Right ventricle myocardium inferior (tissue), 1 donor: ENCODE measurements at places on chromosomes 3 and 15.

DNA sequence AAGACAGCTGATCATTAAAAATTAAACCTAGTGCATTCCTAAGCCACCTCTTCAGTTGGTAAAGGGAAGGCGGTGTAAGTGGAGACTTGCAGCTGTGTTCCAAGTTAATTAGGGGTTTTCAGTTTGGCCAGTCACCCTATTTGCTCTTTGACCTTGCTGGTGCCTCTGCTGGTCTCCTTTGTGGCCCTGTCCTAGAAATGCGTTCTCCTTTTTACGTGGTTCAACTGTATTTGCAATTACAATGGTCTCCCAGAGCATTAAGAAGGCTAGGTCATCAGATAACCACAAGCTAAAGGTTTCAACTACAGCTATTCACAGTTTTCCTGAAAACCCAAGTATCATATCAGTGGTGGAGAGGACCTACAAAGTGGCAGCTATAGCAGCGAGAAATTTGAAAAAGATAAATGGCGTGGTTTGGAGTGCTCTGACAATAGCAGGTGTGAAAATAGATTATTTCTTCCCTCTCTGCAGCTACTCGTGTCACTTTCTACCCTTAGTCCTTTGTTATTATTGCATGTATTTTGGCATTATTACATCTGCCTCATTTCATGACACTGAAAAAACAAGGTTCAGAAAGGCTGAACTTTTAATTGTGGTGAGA is 203.5 kb upstream of the TBC1D5 start:
- no peak for DNase-seq

- DNase-seq = no peak
These were observed 68.7 kb upstream of the SNRK start for GRCh38 chr3:43217633-43218032.

GRCh38 chr15:29012097-29012496 is 126.3 kb downstream of the APBA2 start:
- DNase-seq = no peak

- DNase-seq = no peak
These were observed 66.1 kb downstream of the SLC30A4 start for GRCh38 chr15:45456212-45457106.

DNA sequence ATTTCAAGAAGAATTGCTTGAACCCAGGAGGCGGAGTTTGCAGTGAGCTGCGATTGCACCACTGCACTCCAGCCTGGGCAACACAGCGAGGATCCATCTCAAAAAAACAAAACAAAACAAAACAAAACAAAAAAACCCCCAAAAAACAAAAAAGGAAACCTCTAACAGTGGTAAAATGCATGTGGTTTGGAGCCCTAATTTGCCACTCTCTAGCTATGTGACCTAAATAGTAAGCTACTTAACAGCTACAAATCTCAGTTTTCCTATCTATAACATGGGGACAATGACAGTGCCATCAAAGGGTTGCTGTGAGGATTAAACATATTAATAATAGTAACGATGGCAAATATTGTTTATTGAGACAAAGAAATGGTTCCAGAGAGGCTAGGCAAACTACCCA is 119.4 kb upstream of the LMOD3 start:
- no peak for DNase-seq

- no peak for DNase-seq
These were observed 491.4 kb downstream of the TUSC7 start for GRCh38 chr3:117200962-117201361.

DNA sequence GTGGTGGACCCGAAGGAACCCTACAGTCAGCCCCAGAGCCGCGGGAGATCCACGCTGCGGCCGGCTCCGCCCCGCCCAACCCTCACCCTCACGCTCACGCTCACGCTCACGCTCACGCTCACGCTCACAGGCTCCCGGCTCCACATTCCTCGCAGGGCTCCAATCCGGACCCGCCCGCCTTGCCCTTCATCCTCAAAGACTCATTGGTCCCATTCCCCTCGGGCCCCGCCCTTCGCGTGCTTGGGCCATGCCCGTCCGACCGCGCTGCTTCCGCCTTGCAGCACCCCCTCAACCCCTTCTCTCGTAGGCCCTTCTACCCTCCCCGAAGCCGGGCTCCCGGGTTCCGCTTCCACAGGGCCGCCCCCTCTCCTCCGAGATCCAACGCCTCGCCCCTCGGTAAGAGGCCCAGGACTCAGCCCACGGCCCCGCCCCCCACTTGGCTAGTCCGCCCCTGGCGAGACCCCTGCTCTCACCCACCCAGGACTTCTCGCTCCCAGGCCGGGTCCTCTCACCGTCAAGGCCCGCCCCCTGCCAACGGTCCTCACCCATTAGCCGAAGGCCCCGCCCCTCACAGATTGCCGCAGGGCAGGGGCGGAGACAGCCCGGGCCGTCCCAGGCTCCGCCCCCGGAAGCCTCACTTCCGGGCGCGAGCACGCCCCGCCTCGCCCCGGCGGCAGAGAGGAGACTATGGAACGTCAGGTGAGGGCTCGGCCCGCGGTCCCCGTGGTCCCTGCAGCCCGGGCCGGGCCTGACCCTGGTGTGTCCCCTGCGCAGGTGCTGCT is at the start of gene APEH:
Gene APEH, plus strand, starts transcription at position 637 of the 782 bp plus-strand sequence. Its CDS starts 51 bp downstream, at position 688.
- peak; percentile 99 for DNase-seq

DNA sequence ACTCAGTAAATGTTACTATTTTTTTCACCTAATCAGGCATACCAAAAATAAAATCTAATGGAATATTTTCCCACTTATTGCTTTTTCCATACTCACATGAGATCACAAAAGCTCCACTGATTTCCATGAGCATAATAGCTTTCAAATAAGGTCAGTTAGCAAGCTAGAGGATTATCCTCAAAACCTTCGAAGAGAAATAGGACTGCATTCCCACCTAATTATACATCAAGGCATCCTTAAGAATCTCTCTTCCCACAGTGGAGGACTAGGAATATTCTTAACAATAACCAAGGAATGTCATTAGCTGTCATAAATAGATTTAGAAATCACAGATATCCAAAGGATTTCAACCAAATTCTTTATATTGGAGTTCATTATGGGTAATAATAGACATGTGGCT is 127.9 kb upstream of the STT3B start:
- no peak for DNase-seq
